ELR (cell line): ENCODE measurements at places on chromosomes 4 and X.

DNA sequence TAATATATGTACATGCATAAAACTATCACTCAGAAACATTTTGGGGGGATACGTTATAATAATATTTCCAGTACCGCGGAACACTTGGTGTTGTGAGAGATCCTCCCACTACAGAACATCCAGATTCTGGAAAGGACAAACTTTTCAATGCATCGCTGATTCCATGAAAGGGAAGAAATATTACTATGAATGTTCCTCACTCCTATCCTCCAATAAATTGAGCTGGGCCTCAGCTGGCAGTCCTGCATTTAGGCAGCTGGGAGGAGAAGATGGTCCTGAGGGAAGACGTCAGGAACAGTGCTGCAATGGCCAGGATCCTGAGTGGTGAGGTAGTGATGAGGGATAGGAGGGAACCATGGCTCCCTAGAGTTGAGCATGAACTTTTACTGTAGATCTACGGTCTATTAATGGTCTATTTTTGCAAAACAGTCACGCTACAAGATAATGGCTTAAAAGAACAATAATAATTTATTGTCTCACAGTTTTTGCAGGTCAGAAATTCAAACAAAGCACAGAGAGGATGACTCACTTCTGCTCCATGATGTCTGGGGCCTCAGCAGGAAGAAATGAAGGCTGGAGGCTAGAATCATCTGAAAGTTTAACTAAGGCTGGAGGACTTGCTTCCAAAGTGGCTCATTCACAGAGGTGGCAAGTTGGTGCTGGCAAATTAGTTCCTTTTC is 538.1 kb downstream of the STIM2 start:
- peak; percentile 48 for DNase-seq

GRCh38 chrX:830532-830931 is 199.9 kb downstream of the SHOX start:
- DNase-seq, result no peak

- DNase-seq, result no peak
Measured at GRCh38 chr4:113740857-113741379, 20.6 kb downstream of the CAMK2D start.

GRCh38 chrX:38106991-38107655 is 100.8 kb downstream of the SYTL5 start:
- DNase-seq, result no peak

- DNase-seq, result no peak
Measured at GRCh38 chrX:74578137-74578536, 36.3 kb downstream of the RLIM start.

GRCh38 chr4:140755774-140756318 is 339 bp downstream of the TBC1D9 start:
- peak; percentile 52 for DNase-seq

DNA sequence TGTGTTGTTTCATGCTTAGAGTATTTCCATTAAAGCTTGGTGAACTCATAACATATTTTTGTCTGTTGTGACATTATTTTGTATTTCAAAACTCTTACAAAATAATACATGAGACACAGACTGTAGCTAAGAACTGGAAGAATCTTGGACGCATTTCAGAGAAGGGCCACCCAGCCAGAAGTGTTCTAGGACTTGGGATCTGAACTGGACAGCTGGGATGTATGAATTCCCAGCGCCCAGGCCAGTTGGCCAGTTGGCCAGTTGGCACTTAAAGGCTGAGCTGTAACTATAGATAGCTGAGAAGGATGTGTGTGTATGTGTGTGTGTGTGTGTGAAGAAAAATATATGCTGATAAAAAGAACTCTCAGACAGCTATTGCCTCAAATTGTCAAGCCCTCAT is 193.4 kb upstream of the GPR101 start:
- DNase-seq, result no peak
